Body of pancreas (tissue), 4 donors: ENCODE measurements at places on chromosomes 5 and 9.

DNA sequence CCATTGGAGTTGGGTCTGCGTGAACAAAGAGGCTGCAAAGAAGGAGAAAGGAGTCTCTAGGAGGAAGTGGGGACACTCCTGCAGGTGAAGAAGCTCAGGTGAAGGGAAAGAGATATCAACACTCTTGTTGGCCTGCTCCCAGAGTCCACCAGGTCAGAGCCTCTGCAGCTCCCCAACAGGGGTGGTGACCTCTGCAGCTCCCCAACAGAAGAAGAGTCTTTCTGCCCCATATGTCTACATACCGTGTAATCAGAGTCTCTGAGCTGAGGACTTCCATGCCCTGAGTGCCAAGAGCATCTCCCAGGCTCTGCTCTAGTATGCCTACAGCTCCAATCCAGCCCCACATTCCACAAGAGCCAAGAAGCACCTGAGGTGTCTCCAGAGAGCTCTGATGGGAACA lies 67.4 kb upstream of the TRPC7 start:
- DNase-seq: no peak

DNA sequence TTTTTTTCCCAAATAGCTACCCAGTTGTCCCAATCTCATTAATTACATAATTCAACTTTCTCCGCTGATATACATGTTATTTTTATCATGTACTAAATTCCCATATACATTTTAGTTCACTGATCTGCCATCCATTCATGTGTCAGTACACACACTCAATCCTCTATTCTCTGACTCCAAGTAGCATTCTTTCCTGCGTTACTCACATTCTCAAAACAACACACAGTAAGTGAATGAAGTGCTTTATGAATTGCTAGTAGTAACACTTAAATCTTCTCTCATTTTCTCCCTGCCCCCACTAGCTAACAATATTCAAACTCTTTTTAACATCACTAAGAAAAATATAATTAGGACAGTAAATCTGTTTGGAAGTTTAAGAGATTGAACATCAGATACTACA lies 8.9 kb downstream of the ZNF366 start:
- DNase-seq: no peak

- no peak for DNase-seq
These were observed 559 bp downstream of the SLC38A9 start for GRCh38 chr5:55711507-55712022.

DNA sequence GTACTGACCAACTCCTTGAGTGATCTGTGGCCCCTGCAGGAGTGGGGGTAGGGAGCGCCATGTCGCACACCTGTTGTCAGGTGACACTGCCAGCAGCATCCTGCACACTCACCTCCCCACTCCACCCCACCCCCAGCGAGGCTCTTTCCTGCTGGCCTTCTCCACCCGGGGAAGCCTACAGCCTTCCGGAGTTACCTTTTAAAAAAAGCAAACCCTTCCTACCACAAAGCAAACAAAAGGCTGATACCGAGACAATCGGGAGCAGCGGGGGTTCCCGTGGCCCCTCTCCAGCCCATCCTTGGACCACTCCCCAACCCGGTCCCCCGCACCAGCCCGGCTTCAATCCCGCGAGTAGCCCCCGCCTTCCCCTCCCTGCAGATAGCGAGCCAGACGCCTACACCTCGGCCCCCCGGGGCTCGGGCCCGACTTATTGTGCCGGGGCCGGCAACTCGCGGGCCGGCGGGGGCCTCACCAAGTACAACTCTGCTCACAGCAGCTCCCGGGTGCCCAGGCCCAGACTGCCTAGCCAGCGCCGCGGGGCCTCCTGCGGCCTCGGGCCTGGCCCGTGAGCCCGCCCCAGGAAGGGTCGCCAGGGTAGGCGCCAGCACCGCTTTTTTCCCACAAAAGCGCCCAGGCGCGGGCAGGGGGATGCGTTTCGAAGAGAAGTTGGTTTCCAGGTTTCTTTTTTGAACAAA lies 724 bp downstream of the MACROH2A1 start:
- DNase-seq: peak; percentile 34

- DNase-seq: no peak
These were observed 25.3 kb downstream of the PHF2 start for GRCh38 chr9:93601666-93602065.

DNA sequence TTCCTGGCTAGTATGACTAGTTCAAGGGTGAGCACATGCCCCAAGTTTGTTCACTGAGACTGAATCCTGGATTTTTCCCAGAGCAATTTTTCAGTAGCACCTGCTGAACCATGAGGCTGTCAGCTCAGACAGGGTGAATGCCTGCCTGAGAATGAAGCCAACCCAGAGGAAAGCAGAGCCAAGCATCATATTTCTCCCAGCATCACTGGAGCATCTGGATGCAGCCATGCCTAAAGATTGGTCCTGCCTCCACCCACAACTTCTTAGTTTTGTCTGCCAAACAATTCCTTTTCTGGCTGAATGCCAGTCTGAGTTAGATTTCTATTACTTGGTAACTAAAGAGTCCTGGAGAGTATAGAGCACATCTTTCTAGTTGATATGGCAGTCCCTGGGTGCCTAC lies 343.6 kb downstream of the CSNK1G3 start:
- DNase-seq: no peak

- DNase-seq: no peak
These were observed 50.5 kb downstream of the PALM2AKAP2 start for GRCh38 chr9:109830545-109830944.

DNA sequence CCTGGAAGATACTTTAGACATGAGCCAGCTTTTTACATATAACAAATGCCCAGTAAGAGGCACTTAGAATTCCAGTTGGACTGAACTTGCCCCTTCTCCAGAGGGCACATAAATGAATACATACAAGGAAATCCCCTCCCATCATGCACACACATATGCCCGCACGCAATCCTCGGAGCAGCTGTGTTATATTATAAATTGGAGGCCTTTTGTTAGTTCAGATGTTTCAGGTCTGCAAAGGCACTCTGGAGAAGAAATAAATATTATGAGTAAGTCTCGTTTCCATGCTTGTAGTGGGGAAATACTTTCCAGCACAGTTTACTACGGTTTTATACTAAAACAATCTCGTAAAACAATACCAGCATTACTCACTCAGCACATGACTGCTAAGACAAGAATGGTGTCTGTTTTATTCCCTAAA lies 17.6 kb upstream of the MUSK start:
- no peak for DNase-seq

DNA sequence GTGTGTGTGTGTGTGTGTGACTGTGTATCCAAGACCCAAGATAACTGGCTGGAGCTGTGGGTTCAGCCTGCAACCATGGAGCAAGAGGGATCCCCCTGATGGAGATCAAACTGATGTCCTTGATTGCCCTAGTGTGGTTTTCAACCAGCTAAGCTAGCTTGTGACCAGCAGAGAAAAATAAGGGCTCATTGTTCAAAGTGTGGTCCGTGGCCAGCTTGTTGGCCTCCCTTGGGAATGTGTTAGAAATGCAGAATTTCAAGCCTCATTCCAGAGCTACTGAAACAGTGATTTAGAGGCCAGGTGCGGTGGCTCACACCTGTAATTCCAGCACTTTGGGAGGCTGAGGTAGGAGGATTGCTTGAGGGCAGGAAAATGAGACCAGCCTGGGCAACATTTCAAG lies 79.9 kb downstream of the ACER2 start:
- DNase-seq: no peak

DNA sequence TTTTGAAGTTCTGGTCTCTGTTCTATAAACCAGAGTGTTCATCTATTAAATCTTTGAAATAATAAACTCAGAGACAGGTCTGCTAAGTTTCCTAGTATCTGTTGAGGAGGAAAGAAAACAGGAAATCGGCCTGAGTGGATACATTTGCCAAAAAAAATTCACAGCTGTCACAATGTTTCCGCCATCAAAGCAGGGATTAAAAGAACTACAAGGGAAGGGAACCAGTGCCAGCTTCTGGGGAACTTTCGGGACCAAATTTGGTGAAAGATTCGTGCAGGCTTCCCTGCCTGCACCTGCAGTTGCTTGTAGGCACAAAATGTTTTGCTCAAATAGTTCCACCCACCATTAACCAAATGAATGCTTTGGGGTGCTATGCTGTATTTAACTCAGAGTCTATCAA lies 267.5 kb downstream of the MSX2 start:
- DNase-seq: no peak

DNA sequence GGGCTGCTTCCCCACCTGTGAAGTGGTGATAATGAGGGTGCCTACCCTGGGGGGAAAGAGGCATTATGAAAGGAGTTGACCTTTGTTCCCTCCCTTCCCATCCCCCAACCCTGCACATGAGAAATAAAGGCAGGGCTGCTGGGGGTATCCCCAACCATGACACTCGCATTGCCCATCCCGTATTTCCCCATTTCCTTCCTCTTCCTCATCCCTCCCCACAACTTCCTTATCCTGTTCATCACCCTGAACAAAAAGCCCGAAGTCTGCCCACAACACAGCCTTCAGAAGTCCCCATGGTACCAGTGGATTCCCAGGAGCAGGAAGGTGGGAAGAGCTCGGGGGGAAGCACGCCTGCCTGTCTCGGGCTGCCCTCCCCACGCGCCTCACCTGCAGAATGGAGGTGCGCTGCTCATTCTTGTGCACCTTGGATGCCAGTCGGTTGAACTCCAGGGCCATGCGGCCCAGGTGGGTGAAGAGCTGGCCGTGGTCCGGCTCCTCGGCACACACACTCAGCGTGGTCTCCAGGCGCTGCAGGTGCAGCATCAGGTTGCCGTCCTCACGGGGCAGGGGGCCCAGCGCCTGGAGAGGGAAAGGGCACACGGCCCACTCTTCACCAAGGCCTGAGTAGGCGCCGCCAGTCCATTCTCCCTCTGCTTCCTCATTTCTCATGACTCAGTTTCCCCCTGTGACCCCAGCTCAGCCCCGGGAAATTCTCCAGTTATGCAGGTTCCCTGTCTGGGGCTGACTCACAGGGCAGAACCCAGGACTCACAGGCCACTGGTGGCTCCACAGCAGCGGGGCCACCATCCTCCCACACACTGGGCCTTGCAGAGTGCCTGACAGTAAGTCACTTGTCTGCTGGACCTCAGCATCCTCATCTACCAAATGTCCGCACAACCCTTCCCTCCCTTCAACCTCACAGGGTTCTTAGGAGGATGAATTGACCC lies 24.2 kb downstream of the TNIP1 start:
- no peak for DNase-seq

DNA sequence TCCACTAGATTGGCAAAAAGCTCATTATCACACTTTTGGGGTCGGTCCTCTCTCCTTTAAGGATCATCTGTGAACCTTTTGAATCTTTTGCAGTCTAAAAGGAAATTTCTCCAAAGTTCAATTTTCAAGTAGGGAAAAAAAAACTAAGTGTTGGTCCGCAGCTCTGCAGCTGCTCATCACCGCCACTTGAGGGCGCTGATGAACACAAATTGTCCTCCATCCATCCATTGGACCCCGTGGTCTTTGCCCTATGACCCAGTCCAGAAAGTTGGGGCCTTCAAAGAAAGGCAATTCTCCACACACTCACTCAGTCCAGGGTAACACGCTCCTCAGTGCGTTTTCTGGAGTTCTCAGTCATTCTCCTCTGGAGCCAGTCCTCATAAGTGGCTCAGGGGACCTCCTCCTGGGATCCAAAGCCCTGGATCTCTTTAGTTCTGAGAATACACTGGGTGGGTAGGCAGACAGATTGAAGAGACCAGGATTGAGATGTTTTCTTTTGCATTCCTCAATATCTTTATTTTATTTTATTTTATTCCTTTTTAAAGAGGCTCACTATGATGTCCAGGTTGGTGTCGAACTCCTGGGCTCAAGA lies 63.6 kb upstream of the SLC28A3 start:
- no peak for DNase-seq

- DNase-seq: no peak
These were observed 29.2 kb downstream of the STOM start for GRCh38 chr9:121340676-121341392.

DNA sequence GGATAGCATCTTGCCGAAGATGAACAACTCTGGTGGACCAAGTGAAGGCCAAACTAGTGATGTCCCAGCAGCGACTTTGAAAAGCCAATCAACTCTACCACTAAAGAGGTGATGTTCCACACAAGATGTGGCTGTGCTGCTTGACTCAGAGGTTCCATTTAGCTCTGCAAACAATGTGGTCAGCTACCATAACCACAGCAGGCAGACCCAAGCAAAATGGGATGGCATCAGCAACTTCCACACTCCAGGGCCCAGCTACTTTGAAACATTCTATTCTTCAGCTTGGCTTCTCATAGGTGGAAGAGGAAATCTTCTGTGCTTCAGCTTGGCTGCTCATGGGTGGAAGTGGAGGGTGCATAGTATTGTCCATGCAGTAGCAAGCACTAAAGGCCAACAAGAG lies 70.5 kb downstream of the IRX2 start:
- no peak for DNase-seq

DNA sequence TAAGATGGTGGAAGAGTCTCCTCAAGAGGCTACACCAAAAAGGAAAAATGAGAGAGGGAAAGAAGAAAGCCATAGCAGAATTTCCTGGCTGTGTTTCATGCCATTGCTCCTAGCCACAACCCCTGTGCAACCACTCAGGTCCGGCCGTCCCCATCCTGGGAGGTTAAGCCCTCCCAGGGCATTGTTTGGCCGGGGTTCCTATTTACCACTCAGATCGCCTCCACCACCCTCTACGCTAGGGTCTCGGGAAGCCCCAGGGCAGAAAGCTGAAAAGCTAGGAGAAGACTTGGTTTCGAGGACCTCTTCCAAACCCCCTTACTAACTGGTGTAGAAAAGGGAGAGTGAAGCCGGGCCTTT lies 715 bp downstream of the RC3H2 start:
- DNase-seq: peak; percentile 17

GRCh38 chr9:33105959-33106358 lies 29.5 kb upstream of the SMU1 start:
- no peak for DNase-seq

GRCh38 chr5:33691856-33692255 lies 199.9 kb downstream of the ADAMTS12 start:
- no peak for DNase-seq

GRCh38 chr9:14031810-14032209 lies 282.1 kb downstream of the NFIB start:
- no peak for DNase-seq

- DNase-seq: no peak
These were observed 117.9 kb downstream of the ZSWIM6 start for GRCh38 chr5:61449804-61450492.
